Naive thymus-derived CD8-positive, alpha-beta T cell (primary cell): ENCODE measurements at places on chromosomes 5 and 9.

GRCh38 chr5:178576591-178577351 lies 13.4 kb downstream of the COL23A1 start:
- DNase-seq: no peak

DNA sequence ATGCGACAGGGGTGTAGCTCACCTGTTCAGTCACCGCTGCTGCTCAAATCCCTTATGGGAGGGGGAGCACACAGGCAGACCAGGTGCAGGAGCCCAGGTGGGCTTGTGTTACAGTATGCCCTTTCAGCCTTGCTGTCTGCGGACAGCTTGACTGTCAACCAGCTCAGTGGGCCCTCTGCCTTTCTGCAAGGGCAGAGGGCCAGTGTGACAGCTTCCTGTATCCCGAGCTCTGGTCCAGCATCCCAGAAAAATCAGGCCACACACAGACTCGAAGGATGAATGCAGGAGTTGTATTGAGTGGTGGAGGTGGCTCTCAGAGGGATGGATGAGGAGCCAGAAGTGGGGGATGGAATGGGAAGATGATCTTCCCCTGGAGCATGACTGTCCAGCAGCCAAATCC lies 172.2 kb downstream of the C5orf15 start:
- no peak for DNase-seq

DNA sequence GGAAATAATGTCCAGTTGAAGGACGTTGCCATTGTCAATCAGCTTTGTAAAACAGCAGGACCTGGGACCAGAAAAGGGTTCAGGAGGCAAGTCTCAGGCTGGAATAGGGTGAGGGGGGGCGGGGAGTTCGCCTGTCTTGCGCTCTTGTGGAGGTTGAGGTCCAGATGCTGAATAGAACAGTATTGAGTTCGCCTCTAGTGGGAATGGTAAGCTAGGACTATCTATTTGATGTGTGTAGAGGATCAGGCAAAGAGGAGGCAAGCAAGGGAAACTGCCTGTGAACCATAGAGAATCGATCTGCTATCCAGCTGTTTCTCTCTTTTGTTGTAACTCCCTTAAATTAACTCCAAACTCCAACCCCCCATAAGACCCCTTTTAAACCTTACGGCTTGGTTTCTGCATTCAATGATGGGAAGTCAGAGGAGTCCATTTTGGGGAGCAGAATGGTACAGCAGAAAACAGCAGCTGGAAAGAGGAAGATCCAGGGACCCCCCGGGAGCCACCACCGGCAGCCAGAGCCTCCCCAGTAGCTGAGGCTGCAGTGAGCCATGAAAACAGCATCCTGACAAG lies 133.7 kb downstream of the SLC28A3 start:
- DNase-seq: no peak

- no peak for DNase-seq
These were observed 98.0 kb downstream of the PLPPR1 start for GRCh38 chr9:101126556-101126955.

DNA sequence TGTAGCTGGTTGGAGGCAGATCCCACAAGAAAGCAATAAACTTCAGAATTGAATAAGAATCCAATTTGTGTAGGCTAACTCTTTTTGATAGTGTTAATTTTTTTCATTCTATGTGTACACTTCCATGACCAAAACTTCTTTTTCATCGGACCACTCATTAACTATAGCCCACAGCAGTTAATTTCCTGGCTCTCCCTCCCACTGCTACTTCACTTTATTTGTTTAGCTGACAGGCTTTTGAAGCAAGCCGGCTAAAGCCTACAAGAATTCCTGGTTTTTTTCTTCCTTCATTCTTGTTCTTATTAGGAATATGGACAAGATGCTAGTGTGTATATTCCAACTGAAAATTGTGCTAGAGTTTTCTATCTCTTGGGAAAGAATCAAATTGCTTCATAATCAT lies 329.2 kb upstream of the CCNH start:
- DNase-seq: no peak

GRCh38 chr9:107237873-107238272 lies 45.2 kb upstream of the RAD23B start:
- DNase-seq: no peak

DNA sequence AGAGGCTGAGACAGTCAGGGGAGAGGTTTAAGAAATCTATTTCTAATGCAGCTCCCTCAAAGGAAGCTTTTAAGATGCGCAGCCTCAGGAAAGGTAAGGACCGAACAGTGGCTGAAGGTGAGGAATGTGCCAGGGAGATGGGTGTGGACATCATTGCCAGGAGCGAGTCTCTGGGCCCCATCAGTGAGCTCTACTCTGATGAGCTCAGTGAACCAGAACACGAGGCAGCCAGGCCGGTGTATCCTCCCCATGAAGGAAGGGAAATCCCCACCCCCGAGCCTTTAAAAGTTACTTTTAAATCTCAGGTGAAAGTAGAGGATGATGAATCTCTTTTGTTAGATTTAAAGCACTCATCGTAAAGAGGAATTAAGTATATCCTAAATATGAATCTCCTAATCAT lies 8.2 kb downstream of the CAVIN4 start:
- DNase-seq: no peak

DNA sequence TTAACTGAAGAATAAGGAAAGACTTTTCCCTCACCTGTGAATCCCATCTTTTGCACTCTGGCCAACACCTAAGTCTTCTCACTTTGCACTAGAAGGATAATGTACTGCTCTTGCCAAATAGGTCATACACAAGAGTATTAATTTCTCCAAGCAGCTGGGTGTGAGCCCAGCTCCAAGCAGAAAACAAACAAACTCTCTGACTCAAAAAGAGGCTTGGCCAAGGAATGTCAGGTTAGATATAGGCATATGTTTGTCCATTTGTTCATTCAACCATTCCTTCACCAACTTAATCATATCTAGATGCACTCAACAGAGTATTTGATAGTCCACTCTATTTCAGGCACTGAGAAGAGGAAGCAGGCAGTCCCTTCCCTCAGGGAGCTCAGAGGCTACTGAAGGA lies 84.4 kb downstream of the HTR4 start:
- no peak for DNase-seq

DNA sequence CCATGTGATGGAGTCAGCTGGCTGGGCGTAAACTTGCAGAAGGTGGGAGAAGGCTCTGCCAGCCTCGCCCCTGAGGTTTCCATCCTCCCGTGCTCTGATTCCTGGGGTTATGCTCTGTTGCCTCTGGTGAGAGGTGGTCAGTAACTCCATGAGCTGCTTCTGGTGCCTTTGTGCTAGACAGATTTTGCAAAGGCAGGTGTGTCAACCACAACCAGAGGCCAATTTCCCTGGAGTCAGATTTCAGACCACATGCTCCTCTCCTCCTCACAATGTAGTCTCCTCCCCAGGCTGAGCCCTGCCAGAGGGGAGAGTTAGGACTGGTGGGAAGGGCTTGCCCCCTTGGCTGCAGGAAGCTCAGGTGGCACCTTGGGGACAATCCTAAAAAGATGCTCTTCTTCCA lies 38.8 kb upstream of the TENT4A start:
- no peak for DNase-seq

DNA sequence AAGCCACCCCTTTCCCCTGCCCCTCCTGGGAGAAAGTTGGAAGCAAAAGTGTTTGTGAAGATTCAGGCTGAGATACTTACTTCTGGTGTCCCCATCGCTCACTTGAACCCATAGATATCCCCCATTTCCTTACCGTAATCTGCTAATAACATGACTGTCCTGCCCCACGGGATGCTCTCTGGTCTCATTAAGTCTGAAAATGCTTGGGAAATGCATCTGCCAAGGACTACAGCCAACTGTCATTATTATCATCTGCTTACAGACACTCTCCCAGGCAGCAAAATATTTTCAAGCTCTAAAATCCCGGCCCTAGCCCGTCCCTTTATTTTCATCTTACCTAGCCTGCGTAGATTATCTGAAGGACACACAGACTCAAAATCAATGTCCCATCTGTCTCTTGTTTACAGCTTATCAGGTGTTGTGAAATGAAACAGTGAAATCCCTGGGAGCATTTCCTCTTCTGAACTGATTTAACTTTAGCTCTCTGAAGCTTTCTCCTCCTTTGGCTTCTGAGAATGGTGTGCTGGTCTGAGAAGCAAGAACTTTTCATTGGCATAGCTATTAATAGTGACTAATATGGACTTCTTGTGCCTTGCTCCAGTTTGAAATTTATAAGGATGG lies 126.9 kb upstream of the OSMR start:
- no peak for DNase-seq

DNA sequence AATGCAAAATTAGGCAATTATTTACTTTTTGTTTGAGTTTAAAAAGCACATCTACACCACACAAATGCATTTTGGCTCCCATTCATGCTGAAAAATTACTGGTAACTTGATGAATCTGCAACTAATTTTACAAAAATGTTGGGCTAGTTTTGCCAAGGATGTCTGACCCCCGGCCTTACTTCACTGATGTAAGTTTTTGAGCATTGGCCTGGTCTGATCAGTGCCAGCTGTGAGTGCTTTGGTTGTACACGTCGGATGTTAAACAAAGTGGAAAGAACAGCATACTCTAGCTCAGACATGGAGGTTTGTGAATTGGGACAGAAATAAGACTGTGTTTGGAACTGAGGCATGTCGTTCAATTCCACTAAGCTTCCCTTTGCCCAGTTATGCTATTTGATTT lies 1044.2 kb downstream of the TLE4 start:
- DNase-seq: no peak

DNA sequence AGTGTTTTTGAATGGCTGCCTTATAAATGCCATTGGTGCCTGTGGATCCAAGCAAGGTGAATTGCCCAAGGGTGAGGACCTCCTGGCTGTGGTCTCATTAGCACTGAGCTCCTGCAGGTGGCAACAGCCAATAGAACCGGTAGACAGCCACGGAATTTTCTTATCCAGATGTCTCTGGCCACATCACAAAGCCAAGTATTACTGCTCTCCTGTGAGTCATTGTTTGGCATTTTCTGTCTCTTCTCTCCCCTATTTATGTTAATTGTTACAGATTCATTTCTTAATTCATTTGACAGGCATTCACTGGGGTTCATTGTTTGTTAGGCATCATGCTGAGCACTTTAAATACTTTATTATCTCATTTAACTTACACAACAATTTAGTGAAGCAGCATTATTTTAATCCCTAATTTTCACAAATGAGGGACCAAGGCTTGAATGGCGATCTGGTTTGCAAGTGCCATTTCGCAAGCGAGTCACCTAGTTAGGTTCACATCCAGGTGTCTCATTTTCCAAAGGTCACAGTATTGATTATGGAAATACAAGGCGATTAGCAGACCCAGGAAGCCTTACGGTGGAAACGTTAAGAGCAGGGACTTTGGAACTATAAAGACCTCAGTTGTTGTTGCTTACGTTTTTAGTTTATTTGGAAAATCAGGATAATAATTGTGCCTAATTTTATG lies 58.2 kb upstream of the DPYSL3 start:
- DNase-seq: no peak

GRCh38 chr5:14301186-14301585 lies 158.0 kb downstream of the TRIO start:
- no peak for DNase-seq
